ENCODE measurements at places on chromosomes 6 and 20.
A peak's percentile ranks its signal among the peaks of the same experiment; 100 is the strongest.

DNA sequence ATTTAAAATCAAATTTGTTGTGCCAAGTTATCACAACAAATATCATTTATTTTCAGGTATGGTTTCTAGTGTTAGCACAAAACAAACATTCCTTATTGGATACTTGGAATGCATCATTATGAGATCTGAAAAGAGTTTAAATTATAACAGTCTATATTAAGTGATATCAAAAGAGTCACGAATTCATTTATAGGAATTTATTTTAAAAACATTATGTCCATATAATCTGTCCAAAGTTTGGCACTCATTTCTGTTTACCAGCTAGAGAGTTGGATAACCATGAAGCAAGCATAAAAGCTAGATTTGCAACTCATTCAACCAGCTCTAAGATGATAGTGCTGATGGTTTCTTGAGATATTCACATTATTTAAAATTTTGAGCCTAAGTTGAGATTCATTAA, 453.2 kb downstream of the DOK5 start:
- DNase-seq, result no peak

- DNase-seq, result no peak
Measured at GRCh38 chr6:108831104-108831503, 17.1 kb upstream of the ARMC2 start.

- no peak for DNase-seq
Measured at GRCh38 chr20:57601211-57601570, 19.0 kb downstream of the ZBP1 start.

GRCh38 chr6:137443901-137444300, 50.3 kb downstream of the OLIG3 start:
- no peak for DNase-seq

DNA sequence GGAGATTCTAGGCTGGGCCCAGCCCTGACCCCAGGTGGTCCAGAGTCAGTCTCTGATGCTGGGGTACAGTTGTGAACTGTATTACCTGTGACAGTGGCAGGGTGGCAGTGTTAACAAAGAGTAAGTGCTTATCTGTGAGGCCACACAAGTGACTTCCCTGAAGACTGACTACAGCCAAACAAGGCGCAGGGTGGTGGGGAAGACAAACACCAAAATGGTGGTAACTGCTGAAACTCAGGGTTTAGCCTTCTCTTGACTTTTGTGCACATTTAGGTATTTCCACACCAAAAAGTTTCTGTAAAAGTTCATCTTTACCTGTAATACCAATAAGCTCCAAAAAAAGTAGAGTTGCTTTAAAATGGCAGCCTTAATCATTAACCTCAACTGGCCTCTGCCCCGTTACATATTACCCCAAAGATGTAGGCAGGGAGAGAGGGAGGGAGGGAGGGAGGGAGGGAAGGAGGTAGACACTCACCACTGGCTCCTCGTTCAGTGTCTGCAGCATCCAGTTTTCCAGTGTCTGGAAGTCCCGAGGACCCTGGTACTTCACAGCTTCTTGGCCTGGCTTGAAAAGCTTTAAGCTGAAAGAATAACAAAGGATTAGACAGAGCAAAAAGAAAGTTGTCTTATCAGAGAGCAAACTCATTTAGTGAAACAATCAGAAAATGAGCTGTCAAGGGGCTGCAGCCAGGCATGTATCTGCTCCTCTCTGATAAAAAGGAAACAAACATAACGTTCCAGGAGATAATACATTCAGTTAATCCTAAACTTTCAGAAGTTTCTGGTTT, 11.3 kb downstream of the TXNDC5 start:
- DNase-seq, result peak; percentile 45

DNA sequence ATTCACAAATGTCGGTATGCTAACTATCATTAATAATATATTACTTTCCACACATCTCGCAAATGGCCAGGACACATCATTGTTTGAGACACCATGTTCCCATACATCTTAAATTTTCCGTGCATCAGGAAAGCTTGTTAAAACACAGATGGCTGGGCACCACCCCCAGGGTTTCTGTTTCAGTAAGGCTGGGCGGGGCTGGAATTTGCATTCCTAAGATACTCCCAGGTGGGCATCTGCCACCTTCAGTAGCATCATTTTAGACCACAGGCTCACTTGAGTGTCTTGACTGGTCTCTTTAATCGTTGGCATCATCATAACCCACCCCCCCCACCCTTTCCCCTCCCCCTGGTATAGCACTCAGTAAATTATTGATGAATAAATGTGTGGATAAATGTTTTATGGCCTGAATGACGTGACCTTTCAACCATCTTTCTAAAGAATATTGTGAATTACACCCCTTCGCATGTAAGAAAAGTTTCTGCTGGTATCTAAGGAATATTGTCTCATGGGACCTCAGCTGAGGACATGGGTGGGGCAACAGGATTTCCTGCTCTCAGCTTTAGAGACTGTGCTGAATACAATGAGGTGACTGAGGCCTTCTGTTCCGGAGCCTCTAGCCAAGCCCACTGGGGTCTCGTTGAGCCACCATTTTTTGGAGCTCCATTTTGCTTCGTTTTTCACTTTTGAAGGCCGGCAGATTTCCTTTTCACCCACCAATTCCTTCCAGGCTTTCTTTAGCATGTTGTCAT, 124.1 kb upstream of the NEDD9 start:
- DNase-seq, result no peak

DNA sequence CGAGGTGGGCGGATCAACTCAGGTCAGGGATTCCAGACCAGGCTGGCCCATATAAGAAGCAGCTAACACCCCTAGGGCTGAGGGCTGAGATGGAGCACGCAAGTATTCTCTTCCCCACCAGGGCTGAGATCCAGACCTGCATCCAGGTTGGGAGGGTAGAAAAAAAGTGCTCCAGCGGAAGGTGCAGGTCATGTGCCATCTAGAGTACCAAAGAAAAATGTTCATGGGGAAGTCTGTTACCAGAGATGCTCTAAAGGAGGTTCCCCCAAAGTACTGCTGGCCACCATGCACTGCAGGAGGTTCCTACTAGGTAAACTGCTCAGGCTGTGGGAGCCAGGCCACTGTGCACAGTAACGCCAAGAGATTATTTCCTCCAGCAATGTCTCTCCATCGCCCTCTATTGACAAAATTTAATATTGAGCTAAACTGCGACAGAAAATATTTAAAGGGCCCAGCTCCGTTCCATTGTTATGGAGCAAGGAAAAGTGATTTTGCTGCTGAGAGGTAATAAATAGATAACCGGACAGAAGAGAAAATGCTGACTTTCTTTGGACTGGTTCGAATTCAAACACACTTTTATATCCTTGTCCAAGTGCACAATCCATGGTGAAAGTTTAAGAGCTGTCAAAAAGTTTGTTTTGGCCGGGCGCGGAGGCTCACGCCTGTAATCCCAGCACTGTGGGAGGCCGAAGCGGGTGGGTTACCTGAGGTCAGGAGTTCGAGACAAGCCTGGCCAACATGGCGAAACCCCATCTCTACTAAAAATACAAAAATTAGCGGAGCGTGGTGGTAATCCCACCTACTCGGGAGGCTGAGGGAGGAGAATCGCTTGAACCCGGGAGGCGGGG, 159.9 kb downstream of the OR2B2 start:
- DNase-seq, result peak; percentile 58

GRCh38 chr20:57445298-57445697, 54.1 kb downstream of the RBM38 start:
- DNase-seq, result no peak

DNA sequence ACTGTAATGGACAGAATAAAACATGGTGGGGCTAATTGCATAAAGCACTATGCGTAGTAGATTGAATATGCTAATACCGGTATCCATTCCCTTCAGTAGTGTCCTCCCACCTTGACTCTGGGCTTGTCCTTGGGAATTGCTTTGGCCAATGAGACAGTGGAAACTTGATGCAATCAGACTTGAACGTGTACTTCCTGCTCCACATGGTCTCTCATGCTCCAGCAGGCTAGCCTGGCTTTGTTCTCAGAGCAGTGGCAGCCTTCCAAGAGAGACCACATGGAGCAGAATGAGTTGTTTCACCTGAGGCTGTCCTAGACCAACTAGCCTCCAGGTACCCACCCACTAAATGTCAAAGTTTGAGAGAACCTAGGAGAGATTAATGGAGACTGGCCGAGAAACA, 37.0 kb upstream of the BTBD3 start:
- no peak for DNase-seq

GRCh38 chr6:6751619-6752023, 163.1 kb downstream of the LY86 start:
- DNase-seq, result no peak

DNA sequence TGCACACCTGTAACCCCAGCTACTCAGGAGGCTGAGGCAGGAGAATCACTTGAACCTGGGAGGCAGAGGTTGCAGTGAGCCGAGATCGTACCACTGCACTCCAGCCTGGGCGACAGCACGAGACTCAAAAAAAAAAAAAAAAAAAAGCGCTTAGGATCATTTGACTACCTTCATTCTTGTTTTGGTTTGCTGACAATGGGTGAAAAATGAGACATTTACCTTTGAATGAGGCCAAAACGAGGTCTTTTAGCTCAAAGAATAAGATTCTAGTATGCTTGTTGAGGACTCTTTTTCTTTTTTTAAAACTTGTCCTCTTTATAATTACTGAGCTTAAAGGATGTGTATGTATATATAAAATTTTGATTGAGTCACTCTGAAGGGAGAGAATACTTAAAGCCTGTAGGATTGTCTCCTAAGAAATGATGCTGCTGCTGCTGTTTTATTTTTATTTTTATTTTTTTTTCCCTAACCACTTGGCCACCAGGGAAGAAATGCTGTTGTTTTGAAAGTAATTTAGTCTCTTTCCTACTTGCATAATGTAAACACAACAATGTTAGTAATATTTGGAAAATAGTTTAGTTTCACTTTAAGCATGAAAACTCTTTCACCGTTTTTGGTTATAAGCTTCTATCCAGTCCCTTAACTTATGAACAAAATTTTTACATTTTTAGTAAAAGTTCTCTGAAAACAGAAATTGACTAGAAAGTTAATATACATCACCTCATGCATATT, 7.9 kb downstream of the UBR2 start:
- DNase-seq, result no peak

DNA sequence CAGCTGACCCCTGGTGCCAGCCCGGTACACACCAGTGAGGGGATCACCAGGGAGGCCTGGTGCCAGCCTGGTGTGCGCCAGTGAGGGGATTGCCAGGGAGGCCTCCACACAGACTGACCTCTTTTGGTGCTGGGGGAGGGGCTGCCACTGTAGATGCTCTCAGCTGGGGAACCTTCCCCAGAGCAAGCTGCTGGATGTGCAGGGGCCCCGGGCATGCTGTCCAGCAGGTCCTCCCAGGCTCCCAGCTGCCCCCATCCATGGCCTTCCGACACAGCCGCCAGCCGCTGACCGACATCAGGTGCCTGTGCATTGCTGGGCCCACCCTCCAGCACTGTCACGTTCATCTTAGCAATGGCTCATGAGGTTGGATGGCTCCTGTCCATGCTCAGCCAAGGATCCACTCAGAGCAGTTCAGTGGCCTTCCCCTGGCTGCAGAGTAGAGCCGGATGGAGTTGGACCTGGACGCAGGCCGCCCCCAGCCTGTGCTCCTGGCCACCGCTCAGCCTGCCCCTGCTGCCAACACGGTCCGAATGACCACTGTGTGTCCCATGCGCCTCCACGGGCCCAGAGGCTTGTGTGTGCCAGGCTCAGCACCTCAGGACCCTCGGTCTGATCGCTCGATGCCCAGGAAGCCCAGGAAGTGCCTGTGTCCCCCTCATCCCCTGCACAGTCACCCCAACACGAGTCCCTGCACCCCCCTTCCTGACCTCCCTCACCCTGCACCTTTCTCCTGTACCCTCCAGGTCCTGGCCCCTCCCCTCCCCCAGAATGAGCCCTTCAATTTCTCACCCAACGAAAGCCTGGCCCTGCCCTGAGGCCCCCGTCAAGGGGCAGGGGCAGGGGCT, 95.7 kb downstream of the YTHDF1 start:
- no peak for DNase-seq

GRCh38 chr6:33273129-33273923, 1.5 kb downstream of the RPS18 start:
- DNase-seq, result no peak

DNA sequence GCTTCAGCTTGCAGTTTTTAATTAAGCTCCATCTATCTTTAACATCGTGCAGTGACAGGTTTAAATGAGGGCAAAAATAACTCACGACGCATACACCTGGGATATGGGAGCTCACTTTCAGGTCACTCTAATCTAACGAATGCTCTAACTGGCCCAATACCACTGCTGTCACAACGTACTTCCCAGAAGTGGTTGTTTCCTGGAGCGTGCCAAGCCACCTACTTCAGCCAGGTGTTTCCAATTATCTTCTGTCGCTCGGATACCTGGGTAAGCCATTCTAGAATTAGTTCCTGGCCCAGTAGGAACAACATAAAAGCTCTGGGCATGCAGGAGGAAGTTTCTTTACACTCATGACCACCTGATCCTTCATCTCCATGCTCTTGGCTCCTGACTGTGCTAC, 147.4 kb downstream of the FOXC1 start:
- no peak for DNase-seq

- no peak for DNase-seq
Measured at GRCh38 chr6:169844946-169845345, 93.5 kb downstream of the ERMARD start.

- DNase-seq, result no peak
Measured at GRCh38 chr6:79776076-79776475, 144.9 kb downstream of the SH3BGRL2 start.

- DNase-seq, result no peak
Measured at GRCh38 chr20:3134151-3134550, 25.5 kb downstream of the FASTKD5 start.

DNA sequence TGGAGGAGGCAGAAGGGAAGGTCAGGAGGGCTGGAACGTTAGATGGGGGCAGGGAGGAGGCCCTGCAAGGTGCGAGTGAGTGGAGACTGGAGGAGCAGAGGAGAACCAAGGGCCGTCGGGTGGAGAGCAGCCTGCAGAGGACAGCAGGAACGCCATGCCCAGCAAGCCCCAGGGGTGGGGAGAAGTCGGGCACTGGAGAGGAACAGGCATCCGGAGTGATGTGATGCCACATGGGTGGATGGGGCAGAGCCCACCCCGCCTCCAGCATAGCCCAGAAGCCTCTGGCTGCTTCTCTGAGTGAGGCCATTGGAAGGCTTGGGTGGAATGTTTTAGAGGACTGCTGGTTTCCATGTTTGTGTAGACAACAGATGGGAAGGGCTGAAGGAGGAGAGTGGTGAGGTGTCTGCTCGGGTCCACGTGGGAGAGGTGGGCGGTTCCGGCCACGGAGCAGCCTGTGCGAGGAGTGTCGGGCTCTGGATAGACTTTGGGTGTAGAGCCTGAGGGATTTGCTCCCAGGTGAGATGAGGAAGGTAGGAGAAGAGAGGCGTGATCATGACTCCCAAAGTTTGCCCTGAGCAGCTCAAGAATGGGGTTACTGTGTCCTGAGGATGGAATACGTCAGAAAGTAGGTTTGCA, 221.4 kb downstream of the SMOC2 start:
- no peak for DNase-seq

- DNase-seq, result peak; percentile 53
Measured at GRCh38 chr6:2111162-2111677, 134.2 kb downstream of the GMDS start.

All from GM20000 (cell line).